ENCODE measurements at places on chromosomes 4 and X.
A peak's percentile ranks its signal among the peaks of the same experiment; 100 is the strongest.

- DNase-seq = no peak
These were observed 537 bp upstream of the PRKX start for GRCh38 chrX:3713937-3714434.

DNA sequence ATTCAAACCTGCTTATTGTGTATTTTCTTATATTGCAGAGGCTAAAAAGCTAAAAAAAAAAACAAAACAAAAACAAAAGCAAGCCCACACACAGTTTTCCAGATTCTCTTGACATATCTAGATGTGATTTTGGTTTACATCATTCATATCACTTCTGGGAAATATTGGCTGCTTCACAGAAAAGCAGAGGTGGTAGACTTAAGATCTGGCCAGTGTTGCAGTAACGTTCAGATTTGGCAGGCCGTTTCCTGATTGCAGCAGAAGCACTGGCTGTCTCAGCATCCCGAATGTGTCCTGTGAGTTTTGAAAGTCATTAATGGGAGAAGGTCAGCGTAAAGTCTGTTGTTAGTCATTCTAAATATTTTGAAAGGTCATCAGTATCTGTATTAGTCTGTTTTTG lies 2062.0 kb downstream of the ARAP2 start:
- DNase-seq = no peak

DNA sequence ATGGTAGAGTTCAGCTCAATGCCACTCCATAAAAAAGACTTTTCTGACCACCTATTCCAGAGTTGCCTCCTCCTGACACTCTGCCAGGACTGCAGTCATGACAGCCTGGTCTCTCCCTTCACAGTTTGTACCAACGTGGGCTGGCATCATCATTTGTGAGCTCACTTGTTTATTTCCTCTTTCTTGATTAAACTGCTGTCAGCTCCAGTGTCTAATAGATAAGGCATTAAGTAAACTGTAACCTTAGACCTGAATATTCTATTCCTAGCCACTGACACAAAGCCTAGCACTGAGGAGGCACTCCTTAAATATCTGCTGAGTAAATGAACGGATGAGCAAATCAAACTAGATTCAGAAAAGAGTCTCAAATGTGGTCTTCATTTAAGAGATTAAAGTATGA lies 48.7 kb downstream of the DDX60 start:
- no peak for DNase-seq

DNA sequence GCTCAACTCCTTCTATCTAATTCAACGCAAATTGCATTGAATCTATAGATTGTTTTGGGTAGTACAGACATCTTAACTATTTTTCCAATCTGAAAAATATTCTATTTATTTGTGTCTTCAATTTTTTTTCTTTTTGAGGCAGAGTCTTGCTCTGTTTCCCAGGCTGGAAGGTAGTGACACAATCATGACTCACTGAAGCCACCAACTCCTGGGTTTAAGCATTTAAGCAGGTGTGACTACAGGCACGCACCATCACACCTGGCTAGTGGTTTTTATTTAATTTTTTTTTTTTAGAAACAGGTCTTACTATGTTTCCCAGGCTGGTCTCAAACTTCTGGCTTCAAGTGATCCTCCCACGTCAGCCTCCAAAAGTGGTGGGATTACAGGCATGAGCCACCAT lies 98.3 kb downstream of the GK start:
- no peak for DNase-seq

DNA sequence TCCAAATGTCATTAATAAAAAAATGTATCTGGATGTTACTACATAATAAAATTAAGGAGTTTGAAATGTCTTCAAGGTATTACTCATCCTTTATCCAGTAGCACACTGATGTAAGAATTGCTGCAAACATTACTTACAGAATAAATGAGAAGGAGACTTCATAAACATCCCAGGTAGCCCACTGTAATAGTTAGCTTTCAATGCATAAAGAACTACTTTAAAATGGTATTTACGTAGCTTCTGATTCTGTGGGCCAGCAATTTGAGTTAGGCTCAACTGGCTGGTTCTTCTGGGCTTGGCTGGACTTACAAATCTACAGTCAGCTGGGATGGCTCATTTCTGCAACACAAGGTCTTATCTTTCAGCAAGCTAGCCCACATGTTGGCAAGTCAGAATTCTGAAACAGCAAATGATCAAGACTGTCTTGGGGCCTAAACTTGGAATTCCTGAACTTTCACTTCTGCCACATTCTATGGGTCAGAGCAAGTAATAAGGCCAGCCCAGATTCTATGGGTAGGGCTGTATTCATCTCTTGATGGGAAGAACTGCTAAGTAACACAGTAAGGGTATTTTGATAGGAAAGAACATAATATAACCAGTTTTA lies 522.5 kb downstream of the IQCM start:
- DNase-seq = no peak

GRCh38 chr4:18192901-18193300 lies 171.3 kb upstream of the LCORL start:
- DNase-seq = no peak

DNA sequence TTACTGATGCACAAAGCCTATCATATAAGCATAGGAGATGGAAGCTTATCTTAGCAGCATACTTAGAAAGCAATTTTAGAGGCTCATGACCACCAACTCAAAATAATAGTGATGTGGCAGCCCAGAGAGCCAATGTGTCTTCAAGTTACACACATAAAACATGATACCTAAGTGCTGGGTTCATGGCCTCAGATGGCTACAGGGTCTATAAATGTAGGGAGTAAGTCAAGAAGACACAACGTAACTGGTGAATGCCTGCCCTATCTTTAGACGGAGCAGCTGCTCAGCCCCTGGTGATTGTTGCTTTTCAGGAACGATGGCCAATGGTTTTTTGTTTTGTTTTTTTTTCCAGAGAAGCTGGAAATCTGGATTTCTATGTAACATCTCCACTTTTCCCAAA lies 42.8 kb downstream of the RNF150 start:
- DNase-seq = no peak

DNA sequence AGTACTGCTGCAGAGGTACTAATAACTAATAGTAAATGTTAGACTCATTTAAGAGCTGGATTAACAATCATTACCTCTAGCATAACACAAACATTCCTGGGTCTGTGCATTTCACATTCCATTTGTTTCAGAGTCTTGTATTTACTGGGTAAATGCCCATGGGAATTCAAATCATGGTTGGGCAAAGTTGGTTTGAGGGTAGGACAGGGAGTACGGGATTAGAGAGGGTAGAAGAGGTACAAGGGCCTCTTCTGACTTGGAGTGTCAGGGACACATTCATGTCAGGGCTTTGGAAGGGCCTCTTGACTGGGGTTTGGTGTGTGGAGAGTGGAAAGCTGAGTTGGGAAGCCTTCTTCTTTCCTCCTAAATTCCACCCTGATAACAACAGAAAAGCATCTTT lies 65.9 kb downstream of the WWC2 start:
- no peak for DNase-seq

GRCh38 chr4:7878323-7878722 lies 61.3 kb downstream of the AFAP1 start:
- peak; percentile 34 for DNase-seq

- no peak for DNase-seq
These were observed 29.3 kb downstream of the AFAP1 start for GRCh38 chr4:7910263-7910896.

DNA sequence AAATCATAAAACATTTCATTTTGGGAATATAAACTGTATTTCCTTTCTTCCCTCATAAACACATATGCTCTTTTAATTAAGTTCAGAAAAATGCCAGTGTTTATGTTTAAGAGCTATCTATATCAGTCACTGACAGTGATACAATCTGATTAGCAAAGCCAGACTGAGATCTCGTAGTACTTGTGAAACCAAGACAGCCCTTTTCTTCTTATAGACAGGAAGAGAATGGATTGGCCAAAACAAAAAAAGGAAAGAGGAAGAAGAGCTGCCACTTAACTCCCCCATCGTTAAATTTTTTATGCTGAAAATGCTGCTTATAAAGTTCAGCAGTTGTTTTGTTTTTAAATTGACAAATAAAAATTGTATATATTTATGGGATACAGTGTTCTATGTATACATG lies 87.4 kb downstream of the PLAC1 start:
- DNase-seq = no peak

- DNase-seq = no peak
These were observed 22.3 kb upstream of the RASGEF1B start for GRCh38 chr4:81494031-81494431.

DNA sequence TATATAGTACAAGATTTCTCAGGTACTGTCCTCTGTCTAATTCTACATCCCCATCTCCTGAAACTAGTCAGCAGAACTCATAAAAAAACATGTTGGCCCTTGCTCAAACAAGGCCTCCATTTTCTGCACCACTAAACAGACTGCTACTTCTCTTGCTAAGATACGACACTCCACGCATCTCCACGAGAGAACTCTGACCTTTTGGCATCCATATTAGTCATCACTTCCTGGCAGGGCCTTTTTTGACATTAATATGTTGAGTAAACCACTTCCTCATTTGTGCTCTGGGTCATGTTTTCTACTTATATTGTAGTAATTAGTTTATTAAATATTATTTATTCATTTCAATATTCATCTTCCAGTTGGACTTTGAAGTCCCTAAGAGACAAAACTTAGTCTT lies 65.6 kb downstream of the DCAF8L1 start:
- DNase-seq = no peak

DNA sequence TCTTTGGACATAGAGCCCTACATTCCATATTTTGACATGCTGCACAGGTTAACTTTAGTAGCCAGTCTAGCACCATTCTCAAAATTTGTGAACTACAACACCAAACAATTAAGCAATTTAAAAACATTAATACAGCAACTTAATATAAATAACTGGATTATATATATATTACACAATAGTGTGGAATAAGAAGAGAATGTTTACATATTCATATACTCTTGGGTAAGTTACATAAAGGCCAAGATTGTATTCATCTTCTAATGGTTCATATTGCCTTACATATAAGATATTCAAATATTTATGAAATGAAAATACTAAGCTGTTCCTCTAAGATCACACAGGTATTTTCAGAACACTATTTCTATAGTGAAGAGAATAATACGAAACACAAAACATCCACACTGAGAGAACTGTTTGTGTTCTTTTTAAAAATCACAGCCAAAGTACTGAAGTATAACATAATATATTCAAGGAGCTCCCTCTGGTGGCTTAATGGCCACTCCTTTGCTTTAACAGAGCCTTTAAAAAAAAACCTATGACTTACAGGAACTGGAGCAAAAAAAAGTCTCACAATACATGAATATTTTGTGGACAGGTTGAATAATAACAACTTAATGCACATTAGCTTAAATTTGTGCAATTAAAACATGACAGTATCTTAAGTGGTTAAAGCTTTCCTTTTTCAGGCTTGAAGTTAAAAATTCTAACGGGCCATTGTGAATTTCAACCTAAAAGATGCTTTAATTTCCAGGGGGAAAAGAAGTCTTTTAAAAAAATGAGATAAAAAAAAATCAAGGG lies 46.2 kb downstream of the NEK1 start:
- no peak for DNase-seq

- DNase-seq = no peak
These were observed 392.6 kb downstream of the IL1RAPL1 start for GRCh38 chrX:28979877-28980276.

DNA sequence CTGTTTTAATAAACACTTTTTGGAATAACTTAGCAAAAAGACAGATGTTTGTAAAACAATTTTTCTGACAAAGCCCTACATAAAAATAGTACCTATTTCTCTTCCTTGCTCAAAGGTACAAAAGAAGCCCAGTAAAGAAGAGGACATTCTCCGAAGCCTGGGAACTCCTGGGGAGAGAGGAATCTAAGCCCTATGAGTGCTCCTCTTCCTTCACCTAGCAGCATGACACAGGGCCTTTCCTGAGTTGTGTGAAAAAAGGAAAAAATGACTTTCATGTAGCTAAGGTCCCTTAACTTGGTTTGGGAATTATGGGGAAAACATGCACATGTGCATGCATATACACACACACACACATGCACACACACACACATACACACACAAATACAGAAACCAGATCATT lies 586.9 kb downstream of the TMA16 start:
- no peak for DNase-seq

DNA sequence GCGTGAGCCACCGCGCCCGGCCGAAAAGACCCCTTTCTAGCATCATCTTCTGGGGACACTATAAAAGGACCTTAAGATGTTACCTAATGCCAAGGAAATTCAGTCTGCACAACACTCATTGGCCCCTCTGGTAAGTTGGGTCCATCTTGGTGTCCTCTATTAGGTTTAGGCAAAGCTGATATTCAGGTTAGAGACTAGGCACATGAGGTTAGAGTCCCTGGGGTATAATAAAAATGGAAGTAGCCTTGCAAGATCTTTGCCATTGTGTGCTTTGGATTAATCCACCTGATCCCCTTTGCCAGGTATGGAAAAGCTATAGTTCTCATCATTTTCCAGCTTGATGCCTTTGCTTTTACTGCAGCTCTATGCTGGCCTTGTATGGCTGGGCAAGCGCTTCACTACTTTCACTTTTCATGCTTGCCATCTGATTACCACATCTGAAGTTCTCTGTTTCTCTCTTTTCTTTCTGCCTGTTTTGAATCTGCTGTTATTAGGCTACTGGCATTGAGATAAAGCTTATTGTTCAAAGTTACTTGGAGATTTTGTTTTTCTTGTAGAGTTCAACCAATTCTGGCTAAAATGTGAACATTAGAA lies 5.4 kb upstream of the ADH4 start:
- no peak for DNase-seq

- no peak for DNase-seq
These were observed 6.8 kb upstream of the FGF2 start for GRCh38 chr4:122819708-122820449.

GRCh38 chr4:181148470-181148869 lies 1094.7 kb upstream of the TENM3 start:
- DNase-seq = no peak

- DNase-seq = no peak
These were observed 1038.0 kb downstream of the PCDH19 start for GRCh38 chrX:99371976-99372595.
